ENCODE measurements at places on chromosomes 11 and 22.
A peak's percentile ranks its signal among the peaks of the same experiment; 100 is the strongest.

- DNase-seq = no peak
These were observed 6.2 kb downstream of the GRAP2 start for GRCh38 chr22:39907047-39907446.

- no peak for DNase-seq
These were observed 17.5 kb downstream of the FGF3 start for GRCh38 chr11:69801513-69802335.

- no peak for DNase-seq
These were observed 340.5 kb downstream of the TENM4 start for GRCh38 chr11:79100093-79100910.

- no peak for DNase-seq
These were observed 53.6 kb upstream of the GRIK4 start for GRCh38 chr11:120457996-120458395.

- no peak for DNase-seq
These were observed 716.4 kb downstream of the KCNA4 start for GRCh38 chr11:29300420-29300819.

GRCh38 chr22:37166675-37167066 lies 17.0 kb upstream of the IL2RB start:
- DNase-seq = peak; percentile 73

DNA sequence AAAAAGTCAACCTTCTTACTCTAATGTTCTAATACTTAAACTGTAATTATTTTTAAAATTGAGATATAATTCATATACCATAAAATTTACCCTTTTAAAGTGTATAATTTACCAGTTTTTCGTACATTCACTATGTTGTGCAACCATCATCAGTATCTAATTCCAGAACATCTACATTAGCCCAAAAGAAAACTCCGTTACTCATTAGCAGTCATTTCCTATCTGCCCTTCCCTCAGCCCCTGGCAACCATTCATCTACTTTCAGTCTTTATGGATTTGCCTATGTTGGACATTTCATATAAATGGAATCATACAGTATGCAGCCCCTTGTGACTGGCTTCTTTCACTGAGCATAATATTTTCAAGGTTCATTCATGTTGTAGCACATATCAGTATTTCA lies 22.2 kb downstream of the SGSM3 start:
- DNase-seq = no peak

DNA sequence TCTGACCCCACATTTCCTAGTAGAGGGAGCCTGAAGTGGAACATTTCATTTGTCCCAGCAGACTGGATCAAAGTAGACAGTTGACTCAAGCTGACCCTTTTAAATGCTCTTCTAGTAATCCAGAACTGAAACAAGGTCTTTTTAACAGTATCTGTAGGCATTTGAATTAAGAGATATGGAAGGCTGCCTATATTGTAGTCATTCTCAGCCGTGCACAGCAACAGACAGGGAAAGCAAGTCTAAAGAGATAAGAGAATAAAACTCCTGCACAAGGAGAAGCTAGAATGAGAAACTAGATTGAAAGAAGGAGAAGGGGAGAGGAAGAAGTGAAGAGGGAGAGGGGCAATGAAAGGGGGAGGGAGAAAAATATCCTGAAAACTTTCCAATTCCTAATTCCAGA lies 180.6 kb upstream of the MTMR2 start:
- no peak for DNase-seq

- no peak for DNase-seq
These were observed 4.2 kb downstream of the GP1BB start for GRCh38 chr22:19727310-19728150.

GRCh38 chr11:125724125-125724524 lies 22.0 kb upstream of the PATE1 start:
- no peak for DNase-seq

All from stimulated activated CD8-positive, alpha-beta memory T cell treated with anti-CD3 and anti-CD28 coated beads, Interleukin-2, amount 100 ng/mL, for 1 hour (primary cell).